ENCODE measurements at places on chromosomes 7 and 10. TPM values are rescaled to one million over a fixed set of nuclear protein-coding genes. Genes with fewer than 3 reads are reported as not detected.
A peak's percentile ranks its signal among the peaks of the same experiment; 100 is the strongest.

Gene PVRIG
- not detected for total RNA-seq

- DNase-seq, result no peak
Measured at GRCh38 chr7:135920478-135920877, 56.7 kb downstream of the MTPN start.

Gene SLC26A5
- 0.40 TPM for total RNA-seq

DNA sequence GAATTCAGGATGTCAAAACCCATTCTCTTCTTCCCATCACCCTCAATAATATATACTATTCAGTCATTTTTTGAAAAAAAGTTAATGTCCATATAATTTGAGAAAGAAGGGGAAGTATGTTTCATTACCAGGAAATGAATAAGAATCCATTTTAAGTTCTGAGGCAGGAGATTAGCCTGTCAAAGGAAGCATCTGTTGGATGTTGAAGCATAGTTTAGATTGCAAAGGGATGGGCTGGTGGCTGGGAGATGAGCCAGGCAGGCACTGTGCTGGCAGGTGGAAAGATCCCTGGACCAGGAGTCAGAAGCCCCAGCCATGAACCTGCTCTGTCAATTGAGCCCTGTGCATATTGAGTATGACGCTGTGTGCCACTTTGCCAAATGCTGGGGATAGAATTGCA lies 48.4 kb upstream of the CRTAC1 start:
- no peak for DNase-seq

GRCh38 chr7:40733578-40733977 lies 598.8 kb downstream of the SUGCT start:
- DNase-seq, result no peak

Gene GJD4
- total RNA-seq, result not detected

DNA sequence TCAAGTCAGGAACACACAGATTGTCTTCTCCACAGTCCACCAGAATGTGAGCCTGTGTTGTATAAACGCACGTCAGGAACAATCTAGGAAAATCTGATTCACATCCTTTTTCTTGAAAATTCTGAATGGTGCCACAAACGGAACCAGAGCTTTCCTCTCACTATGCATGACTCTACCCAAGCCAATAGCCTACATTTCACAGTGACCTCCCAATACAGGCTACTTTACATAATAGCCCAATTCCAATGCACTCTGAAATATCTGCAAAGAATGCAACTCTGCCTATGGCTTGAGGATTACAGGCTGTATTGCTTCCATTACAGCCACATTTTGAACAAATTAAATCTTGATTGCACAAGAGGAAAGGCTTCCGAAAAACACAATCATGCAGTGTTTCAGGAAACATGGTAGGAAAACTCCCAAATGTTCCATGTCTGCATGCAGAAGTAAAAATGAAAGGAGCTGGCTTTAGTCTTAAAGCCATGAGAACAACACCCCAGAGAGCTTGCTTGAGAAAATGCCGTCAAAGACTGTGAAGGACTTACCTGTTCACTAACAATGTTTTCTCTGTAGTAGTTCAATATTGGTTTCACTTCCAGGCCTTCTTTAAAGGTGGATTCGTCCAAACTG lies 113.9 kb downstream of the ITGA8 start:
- no peak for DNase-seq

Gene CSGALNACT2
- total RNA-seq, result 5.7 TPM

Gene NANOS1
- 3.1 TPM for total RNA-seq

Gene AKR1C8
- total RNA-seq, result not detected

DNA sequence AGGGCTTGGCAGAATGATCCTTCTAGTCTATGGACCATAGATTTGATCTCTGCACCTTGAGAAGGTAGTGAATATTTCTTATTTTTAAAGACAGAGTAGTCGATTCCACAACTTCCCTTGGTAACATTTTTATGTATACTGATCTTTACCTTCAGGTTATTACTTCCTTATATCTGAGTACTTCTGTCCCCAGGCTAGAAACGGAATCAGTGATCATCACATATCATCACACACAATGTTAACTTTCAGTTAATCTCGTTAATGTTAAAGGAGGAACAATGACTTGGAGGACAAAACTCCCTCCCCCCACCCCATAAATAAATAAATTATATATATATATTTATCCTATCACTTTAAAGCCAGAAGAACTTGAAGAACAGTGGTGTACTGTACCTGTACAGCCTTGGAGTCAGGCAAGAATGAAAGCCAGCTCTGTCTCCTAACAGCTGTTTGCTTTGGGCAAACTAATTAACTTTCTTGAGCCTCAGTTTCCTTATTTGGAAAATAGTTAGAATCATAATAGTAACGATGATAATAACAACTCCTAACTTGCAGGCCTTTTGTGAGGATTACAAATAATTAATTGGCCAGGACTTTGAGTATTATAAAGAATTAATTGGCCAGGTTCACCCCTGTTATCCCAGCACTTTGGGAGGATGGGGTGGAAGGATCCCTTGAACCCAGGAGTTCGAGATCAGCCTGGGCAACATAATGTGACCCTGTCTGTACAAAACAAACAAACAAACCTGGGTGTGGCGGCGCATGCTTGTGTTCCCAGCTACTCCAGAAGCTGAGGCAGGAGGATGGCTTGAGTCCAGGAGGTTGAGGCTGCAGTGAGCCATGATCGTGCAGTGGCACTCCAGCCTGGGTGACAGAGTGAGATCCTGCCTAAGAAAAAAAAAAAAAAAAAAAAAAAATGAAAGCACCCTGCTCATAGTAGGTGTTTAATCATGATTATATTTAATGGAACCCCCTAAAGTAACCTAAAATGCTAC lies 63.5 kb downstream of the SAMD9 start:
- DNase-seq, result no peak

DNA sequence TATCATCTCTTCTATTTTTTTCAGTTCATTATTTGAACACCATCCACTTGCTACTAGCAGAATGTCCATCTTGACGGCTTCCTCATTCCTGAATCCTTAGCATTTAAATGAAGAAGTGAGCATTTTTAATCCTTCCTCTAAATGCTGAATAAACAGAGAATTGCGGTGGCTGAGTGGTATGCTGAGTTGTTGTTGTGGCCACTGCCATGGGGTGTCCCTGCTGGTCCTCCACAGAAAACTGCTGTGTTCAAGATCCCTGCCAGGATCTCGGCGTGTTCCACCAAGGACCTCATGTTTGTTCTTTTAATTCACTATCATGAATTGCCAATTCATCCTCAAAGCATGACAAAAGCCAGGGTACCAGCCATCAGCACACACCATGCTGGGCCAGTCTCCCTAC lies 48.9 kb upstream of the HABP2 start:
- no peak for DNase-seq

Gene ANKRD2
- not detected for total RNA-seq

Gene PPIA
- 2,865 TPM for total RNA-seq

- DNase-seq, result no peak
Measured at GRCh38 chr10:120075349-120075748, 182.8 kb downstream of the SEC23IP start.

GRCh38 chr10:5888843-5889623 lies 660 bp downstream of the ANKRD16 start:
- no peak for DNase-seq

Gene ARHGEF5
- total RNA-seq, result 32.7 TPM

DNA sequence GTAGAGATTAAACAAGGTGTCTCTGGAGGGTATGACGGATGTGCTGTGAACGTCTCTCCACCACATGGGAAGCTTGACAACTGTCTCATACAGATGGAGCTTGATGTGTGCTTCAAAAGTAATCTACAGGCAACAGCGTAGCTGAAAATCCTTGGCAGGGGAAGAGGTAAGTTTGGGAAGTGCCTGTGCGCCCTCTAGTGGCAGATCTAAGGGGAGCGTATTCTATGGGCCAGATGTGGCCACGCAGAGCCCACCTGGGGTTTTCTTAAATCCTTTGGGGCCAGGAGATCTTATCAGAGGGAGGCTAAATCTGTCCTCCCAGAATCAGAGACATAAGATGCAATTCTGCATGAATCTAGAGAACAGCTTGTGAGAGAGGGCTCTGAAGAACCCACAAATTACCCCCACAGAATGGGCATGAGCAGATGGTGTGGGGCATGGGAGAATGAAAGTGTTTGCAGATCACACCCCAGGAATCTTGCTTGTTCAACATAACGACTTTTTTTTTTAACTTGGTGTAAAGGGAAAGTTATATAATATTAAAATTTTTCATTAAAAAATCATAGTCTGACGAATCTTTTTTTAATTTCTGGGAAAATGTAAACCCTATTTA lies 91.2 kb upstream of the MPP7 start:
- DNase-seq, result peak; percentile 41

GRCh38 chr10:99784727-99785441 lies 2.4 kb downstream of the ABCC2 start:
- DNase-seq, result no peak

Gene SH2B2
- 18.7 TPM for total RNA-seq

Gene PDE1C
- 0.67 TPM for total RNA-seq

DNA sequence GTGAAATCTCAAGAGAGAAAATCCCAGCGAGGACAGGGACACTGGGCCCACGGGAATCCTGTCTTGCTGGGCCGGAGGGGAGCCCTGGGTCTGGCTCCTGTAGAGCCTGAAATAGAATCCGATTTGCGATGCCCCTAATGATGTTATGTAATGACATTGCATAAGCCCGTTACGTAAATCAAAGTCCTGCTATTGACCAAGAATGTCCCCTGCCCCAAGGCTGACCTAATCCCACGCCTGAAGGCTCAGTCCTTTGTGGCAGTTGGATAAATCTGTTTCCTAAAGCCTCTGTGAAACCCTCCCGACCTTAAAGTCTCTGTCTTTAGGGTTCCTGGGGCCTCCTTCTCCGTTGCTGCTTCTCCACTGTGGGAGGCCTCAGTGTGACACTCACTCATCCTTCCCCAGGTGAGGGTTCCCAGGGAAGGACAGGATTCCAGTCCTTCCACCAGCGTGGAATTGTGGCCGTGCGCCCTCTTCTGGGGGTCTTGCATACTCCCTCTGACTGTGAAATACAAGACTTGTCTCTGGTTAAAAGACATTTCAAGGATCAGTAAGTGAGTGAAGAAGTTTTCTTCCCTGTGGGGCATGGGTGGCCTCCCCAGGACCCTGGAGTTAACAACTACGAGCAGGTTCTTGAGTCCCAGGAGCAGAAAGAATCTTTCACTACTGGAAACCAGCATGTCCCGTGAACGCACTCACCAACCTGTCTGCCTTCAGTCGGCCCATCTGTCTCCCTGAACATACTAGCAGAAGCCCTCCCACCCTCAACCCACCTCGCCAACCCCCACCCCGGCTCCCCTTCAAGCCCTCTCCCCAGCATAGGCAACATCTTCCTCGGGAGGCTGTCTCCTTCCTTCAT lies 19.8 kb downstream of the ZNF467 start:
- no peak for DNase-seq

Gene CLRN3
- not detected for total RNA-seq

DNA sequence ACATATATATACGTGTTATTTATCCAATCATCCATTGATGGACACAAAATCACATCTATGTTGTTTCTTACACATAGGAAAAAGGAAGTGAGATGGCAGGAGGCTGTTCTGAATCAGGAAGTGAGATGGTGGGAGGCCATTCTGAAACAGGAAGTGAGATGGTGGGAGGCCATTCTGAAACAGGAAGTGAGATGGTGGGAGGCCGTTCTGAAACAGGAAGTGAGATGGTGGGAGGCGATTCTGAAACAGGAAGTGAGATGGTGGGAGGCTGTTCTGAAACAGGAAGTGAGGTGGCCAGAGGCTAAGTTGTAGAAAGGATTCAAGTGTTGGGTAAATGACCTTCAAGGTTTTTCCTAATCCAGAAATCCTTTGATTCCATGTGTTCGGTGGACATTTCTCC lies 921.5 kb downstream of the TYW1 start:
- DNase-seq, result no peak

- DNase-seq, result no peak
Measured at GRCh38 chr7:131124001-131124629, 203.6 kb upstream of the MKLN1 start.

DNA sequence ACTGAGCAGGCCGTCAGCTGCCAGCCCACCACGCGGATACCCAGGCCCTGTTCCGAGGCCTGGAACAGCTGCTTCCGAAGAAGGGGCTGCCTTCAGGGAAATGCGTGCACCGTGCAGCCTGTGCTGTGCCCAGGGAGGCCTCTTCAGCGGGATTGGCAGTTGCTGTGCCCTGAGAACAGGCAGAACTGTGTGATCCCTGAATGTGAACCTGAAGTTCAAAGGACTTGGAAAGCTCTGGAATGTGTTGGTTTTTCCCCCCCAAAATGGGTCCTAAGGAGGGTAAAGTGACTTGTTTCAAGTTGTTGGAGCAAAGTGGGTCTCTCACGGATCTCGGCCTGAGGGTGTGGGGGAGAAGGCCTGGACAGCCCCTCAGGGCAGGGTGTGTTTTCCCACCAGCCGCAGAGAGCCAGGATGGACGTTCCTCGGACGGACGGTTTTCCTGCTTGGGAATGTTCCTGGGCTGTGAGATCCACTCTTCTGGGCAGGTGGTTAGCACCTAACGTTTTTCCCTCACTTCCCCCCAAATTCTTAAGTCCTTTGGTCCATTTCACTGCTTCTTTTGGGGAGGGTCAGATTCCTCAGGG lies 2.1 kb downstream of the SPRN start:
- DNase-seq, result no peak

Gene PNLIPRP2
- not detected for total RNA-seq

Gene C10orf62
- total RNA-seq, result not detected

Gene OR6B1
- total RNA-seq, result not detected

DNA sequence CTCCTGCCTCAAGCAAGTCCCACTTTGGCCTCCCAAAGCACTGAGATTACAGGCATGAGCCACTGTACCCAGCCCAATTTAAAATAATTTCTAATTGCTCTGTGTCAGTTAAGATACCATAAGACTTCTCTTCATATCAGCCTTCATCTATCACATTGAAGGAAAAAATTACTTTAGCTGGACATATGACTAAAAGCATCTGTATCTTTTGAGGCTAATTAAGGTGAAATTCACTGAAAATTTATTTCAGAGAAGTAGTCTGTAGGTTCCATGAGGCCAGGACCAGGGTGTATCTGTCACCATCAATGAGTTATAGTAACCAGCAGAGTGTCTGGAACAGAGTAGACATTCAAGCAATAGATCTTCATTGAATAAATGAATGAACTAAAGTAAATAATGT lies 205.2 kb upstream of the PHYHIPL start:
- no peak for DNase-seq

DNA sequence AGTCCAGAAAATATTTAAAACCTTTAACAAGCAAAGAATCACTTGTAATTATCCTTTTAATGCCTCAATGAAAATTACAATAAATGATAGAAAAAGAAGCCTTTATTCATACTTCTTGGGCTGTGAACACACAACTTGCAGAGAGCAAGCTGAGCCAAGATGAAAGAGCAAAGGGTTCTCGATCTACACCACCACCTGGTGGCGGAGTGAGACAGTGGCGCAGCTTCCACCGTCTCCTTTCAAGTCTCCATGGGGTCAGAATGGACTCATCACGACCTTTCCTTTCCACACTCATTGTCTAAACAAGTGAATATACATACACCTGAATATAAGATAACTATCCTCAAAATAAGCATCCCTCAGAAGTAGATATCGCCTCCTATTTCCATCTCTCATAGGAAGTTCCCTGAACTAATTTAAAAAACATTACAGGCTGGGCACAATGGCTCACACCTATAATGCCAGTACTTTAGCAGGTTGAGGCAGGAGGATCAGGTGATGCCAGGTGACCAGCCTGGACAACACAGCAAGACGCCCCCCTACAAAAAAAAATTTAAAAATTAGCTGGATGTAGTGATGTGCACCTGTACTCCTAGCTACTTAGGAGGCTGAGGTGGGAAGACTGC lies 40.7 kb downstream of the ATE1 start:
- peak; percentile 73 for DNase-seq

- no peak for DNase-seq
Measured at GRCh38 chr10:11824825-11825224, 1.7 kb downstream of the PROSER2 start.

- peak; percentile 23 for DNase-seq
Measured at GRCh38 chr7:155863721-155864151, 51.5 kb upstream of the SHH start.

Gene PAX4
- total RNA-seq, result not detected

Data from H1 (cell line).